ENCODE measurements at places on chromosomes 5 and 9.

GRCh38 chr5:38249812-38250211, 8.5 kb upstream of the EGFLAM start:
- DNase-seq: no peak

GRCh38 chr9:130681769-130682420, 11.7 kb upstream of the EXOSC2 start:
- no peak for DNase-seq

DNA sequence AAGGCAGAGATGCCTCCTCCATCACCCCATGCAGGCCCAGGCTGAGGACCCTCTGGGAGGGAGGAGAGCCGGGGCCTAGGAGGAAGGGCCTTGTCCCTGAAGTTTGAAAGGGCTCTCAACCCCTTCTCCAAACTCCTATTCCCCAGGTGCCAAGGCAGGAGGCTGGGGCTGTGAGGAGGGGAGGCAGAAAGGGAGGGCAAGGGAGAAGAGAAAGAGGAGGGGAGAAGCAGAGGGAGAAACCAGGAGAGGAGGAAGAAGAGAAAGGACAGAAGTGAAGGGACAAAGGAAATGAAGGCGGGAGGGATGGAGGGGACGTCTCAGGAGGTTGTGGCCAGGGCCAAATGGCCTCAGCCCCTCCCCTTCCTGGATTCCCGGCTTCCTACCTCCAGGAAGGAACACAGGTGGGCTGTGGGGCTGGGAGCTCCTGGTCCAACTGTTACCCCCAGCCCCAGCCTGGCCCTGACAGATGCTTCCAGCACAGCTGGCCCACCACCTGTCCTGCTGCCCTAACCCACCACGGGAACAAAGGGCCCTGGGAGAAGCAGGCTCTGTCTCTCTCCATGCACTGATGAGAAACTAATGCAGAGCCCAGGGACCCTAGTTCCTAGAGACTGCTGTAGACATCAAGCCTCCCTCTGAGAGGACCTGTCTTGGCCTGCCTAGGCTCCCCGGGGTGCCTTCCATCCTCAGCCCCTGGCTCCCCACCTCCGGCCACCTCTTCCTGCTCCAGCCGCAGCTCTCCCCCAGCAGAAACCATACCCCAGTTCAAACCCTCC, 3.5 kb downstream of the DBN1 start:
- no peak for DNase-seq

- no peak for DNase-seq
Measured at GRCh38 chr5:124153588-124153987, 592.9 kb downstream of the ZNF608 start.

GRCh38 chr5:129951039-129951438, 46.8 kb downstream of the CHSY3 start:
- DNase-seq: no peak

- no peak for DNase-seq
Measured at GRCh38 chr5:141771031-141771430, 89.0 kb upstream of the ARAP3 start.

DNA sequence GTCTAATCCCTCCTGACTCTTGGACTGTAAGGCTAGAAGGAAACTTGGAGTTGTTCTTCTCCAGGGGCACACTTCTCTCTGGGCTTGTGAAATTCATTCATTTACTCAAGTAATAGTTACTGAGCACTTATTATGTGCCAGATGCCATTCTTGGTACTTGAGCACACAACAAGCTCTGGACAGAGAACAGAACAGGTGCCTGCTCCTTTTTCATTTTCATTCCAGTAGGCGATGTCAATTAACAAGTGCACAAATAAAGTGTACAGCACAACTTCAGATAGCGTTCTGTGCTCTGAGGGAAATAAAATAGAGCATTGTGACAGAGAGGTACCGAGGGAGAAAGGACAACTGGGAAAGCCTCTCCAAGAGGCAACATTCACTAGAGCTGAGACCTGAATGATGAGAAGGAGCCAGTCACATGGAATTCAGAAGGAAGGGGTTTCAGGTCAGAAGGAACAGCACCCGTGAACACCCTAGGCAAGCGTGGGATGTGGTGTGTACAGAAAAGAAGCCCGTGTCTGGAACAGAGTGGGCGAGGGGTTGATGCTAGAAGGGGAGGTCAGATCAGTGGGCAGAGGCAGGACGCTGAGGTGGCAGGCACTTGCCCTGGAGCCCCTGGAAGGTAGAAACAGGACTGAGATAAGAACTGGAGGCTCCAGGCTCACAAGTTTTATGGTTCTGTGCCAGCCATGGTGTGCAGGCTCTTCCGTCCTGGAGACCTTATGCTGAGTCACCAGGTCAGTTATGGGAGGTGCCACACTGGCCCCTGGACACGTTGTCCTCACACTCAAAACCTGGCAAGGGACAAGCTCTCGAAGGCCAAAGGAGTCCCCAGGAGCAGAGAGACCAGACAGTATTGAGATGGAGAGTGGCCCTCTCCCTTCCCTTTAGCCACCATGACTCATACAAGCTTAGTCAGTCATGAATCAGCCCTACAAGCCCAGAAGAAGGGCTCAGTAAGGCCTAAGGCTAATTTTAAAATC, 7.2 kb upstream of the ABLIM3 start:
- DNase-seq: no peak

DNA sequence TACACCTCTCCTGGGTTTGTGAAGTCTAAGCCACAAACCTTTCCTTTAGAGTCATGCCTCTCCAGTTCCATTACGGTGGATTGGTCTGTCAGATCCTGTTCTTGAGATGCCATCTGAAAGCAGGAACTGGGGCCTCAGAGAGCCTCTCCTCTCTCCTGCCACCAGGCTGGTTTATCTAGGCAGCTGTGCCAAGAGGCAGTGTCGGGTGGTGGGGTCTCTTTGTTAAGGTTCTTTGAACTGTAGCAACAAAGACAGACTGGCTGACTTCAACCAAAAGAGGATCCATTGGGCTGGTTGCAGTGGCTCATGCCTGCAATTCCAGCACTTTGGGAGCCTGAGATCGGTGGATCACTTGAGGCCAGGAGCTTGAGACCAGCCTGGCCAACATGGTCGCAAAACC, 66.0 kb upstream of the ANGPTL2 start:
- DNase-seq: no peak

DNA sequence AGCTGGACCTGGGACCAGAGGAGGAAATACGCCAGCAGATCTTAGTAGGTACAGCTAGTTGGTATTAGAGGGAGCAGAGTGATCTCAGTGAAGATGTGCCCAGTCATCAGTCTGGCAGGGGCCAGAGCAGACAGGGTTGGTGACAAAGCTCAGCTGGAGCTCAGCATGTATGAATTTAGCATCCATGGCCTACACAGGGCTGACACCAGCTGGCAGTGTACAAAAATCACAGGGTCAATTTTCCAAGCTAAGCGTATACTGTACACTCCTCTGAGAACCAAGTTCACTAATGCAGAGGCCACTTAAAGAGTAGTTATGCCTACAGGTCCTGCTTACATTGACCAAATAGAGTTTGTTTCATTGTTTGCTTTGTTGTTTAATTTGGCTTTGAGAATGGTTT, 146.6 kb downstream of the SLC24A2 start:
- DNase-seq: no peak

- DNase-seq: no peak
Measured at GRCh38 chr9:35682051-35682450, 7.7 kb downstream of the TPM2 start.

DNA sequence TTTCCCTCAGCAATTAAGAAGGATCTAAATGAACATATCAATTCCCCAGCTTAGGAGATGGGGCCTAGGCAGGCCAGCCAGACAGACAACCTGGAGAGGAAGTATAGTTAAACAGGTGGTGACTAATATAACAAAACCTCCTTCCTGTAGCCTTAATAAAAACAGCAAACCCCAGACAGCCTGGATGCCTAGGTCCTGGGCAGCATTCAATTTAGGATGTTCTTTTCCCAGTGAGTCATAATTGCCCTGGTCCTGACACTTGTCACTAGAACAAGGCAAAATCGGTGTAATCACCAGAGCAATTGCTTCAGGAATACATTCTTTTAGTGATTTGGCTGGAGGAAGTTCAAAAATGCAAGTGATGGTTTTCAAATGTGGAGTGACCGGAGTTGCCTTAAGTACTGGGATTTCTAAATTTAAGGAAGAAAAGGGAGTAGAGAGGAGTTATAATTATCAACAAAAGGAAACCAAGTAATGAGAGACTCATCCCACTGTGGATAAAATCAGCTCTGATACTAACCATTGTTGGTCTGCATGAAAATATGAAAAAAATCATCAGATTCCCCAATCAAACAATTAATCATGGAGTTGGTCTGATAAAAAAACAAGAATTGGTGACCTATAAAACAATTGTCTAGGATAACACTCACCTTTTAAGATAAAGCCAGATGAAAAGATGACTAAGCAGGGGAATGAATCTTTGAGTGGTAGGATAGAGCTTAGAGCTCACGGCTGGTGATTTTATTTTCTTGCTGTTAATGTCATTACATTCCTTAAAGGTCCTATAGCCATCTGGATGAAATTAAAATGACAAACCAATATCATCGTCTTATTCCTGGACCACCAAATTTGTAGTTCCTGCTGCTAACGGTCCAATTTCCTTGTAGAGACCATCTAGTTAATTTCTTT, 39.0 kb upstream of the TARS1 start:
- DNase-seq: no peak

DNA sequence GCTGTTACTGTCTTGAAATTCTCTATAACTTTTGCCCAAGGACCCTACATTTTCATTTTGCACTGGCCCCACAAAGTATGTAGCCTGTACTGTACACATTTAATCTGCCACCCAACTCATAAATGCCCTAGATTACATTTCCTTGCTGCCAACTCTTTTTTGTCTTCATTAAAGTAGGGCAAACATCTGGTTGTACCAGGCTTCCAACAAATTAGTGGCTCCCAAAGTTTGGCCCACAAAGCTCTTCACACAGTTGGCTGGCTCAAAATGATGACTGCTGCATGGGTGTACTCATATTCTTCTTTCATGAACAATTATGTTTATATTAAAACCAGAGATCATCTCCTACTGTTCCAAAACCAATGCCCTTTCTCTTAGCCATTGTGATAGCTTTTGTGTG, 45.3 kb downstream of the GNA14 start:
- DNase-seq: no peak

- no peak for DNase-seq
Measured at GRCh38 chr5:87151547-87151946, 116.1 kb upstream of the RASA1 start.

- DNase-seq: no peak
Measured at GRCh38 chr5:31806561-31806960, 167.6 kb downstream of the PDZD2 start.

GRCh38 chr9:112487799-112488340, 1.2 kb downstream of the KIAA1958 start:
- no peak for DNase-seq

- DNase-seq: peak; percentile 54
Measured at GRCh38 chr5:57298985-57299491, 125.2 kb downstream of the GPBP1 start.

DNA sequence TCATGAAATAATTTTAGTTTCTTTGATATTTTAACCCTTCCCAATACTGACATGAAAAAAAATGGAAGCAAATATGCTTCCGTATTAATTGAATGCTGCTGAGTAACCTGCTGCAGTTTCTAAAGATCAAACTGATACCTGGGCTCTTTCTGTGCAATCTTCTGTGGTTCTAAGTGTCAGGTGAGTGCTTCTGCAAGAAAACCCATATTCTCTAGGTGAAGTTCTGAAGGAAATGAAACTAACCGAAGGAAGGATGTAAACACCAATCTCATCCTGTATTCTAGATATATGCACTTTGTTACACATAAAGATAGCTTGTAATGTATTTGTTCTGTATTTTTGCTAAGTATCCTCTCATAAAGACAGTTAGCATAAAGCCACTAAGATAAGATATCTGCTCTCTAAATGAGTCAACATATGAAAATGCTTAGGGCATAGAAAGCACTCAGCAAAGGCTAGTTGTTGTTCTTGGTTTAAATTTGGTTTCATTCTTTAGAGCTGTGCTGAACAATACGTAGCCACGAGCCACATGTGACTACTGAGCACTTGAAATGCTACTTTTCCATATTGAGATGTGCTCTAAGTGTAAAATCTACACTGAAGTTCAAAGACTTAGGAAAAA, 52.0 kb downstream of the ITGA2 start:
- no peak for DNase-seq

DNA sequence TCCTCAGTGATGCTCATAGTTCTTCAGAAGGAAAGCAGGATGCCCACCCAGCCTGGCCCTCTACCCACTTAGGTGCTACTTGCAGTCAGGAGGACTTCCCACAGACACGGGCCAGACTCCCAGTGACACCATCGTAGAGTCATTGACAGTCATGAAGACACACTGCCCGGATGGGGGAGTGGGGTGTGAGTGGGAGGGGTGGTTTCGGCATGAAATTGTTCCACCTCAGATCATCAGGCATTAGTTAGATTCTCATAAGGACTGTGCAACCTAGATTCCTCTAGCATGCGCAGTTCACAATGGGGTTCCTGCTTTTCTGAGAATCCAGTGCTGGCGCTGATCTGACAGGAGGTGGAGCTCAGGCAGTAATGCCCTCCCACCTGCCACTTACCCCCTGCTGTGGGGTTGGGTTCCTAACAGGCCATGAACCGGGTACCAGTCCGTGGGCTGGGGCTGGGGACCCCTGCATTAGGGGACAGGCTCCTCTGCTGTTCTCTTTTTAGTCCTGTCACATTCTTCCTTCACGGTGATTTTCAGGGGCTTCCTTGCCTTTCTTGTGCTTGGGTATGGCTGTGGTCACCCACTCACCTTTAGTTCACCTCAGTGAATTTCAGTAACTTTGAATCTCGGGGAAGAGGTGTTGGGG, 88.2 kb upstream of the ANKRD55 start:
- DNase-seq: no peak

- no peak for DNase-seq
Measured at GRCh38 chr5:137641148-137641547, 94.7 kb downstream of the KLHL3 start.
